ENCODE measurements at places on chromosomes 2 and 18. TPM values are rescaled to one million over a fixed set of nuclear protein-coding genes. Genes with fewer than 3 reads are reported as not detected.

The UGT1A8 gene
- not detected for total RNA-seq

DNA sequence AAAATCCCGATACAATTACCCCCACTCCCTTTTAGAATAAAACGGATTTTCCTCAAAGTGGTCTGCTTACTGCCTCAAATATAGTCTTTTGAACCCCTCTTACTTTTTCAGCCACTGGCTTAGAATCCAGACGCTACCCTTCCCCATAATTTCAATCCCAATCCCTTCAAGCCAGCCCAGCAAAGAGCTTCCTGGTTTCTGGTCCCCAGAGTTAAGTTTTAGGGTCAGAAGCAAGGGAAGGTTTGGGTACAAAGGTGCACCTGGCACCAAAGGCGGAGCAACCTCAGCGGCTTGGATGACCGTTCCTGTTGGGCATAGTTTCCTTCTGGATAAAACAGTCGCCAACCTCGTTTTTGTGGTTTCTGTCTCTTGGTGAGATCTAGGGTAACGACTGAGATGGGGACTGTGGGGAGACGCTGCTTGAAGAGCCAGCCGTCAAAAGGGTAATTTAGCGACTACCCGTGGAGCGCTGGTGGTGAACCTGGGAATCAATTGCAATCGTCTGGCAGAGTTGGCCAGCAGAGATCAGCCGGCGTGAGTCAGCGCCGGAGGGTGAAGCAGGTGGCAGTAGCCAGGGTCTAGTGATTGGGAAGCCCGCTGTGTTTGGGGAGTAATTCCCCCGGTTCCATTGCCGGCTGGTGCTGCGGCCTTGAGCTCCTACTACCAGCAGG lies 1.6 kb downstream of the FEV start:
- DNase-seq = no peak

DNA sequence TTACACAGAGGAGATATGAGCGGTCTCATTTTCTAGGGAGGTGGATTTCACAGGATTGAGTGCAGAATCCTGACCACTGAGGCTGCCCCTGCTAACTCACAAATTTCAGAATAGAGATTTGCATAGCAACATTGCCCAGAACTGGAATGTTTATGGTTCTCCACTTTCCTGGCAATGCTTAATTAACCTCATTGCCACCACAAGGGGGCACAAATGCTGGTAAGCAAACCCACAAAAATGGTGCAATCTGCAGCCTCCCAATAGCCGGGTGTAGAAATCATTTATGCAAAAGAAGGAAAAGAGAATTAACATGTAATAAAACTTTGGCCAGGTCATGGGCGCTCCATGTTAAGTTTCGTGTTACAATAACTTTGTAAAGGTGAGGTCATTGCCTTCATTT lies 112.4 kb downstream of the CYRIA start:
- no peak for DNase-seq

The KCNJ3 gene
- 0.12 TPM for total RNA-seq

DNA sequence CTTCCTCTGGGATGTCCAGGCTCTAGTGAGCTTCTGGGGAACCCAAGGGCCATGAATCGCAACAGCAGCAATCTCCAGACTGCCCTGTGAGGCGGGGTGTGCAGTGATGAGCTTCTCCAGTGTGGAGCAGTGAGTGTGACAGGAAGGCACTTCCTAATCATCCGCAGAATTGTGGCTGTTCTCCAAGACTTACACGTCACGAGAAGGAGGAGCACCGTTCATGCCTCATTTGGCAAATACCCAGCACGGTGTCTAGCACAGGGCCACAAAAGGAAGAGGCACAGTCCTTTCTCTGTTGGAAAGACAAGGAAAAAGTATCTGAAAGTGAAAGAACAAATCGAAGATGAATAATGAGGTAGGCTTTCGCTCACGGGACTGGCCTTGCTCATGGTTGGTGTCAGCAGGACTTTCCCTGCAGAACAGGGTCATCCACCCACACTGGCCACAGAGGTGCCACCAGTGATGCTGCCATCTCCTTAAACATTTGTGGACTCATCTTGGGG lies 125.1 kb upstream of the HAAO start:
- peak; percentile 89 for DNase-seq

DNA sequence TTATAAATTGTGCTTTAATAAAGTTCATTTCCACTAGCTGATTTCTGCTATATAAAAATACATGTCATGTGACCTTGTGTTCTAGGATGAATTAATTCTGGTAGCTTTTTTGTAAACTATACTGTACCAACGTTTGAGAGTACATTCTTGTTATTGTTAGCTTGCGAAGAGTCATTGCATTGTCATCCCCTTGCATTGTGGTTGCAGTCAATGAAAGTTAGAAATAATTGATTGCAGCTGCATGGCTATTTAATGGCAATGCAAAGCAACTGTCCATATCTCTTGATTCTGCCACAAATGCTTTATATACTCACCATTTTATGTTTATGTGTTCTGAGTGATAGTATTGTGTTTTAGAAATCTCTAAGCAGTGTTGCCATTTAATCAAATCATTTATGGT lies 91.6 kb downstream of the ZNF407 start:
- DNase-seq = no peak

Data from epithelial cell of proximal tubule (primary cell).